ENCODE measurements at places on chromosomes 6 and 20.
A peak's percentile ranks its signal among the peaks of the same experiment; 100 is the strongest.

- no peak for DNase-seq
These were observed 120.4 kb downstream of the CDH26 start for GRCh38 chr20:60078351-60079250.

DNA sequence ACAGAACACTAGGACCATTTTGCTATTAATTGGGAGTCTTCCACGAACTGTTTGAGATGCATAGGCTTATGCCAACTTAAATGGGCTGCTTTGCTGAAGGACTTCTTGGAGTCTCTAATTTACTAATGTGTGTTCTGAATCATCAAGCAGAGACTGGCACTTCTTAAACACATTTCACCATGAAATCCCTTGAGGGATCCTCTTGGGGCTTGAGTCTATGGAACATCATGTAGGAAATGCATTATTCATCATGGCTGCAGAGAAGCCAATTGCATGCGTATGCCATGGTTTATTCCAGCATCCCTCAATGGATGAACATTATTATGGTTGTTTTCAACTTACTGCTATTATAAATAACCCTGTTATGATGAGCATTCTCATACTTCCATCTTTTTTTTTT is 73.4 kb downstream of the FGD2 start:
- no peak for DNase-seq

- no peak for DNase-seq
These were observed 68.5 kb downstream of the ELOVL5 start for GRCh38 chr6:53280207-53280606.

GRCh38 chr20:10040070-10040975 is 5.5 kb downstream of the ANKEF1 start:
- DNase-seq, result no peak

DNA sequence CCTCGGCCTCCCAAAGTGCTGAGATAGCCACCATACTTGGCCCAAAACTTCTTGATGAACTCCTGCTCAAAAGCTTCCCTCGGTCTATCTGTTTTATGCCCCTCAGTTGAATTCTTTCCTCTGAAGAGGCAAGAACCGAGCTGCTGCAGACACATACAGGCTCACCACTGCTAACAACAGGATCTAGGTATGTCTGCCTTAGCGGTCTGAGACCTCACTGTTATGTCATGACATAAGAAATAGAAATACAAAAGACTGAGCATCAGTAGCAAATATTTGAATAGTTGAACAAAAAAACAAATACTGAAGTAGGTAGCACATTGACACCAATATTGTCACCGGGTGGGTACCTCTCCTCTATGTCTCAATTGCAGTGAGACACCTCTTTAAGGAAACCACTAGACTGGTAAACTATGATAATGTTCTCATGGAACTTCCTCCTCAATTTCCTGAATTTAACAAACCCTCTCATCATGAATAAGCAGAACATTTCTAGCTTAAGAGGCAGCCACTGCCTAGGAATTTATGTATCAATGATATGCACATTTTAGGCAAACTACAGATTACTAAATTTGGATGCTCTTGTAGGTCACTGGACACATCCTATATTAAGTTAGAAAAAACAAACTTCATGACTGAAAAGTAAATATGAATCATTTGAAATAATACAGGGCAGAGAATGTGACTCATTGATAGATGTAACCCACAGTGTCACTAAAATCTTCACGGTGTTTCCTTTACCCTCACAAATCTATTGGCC is 9.4 kb upstream of the STXBP5 start:
- DNase-seq, result no peak

- DNase-seq, result no peak
These were observed 379.5 kb upstream of the SULF2 start for GRCh38 chr20:48164566-48165400.

DNA sequence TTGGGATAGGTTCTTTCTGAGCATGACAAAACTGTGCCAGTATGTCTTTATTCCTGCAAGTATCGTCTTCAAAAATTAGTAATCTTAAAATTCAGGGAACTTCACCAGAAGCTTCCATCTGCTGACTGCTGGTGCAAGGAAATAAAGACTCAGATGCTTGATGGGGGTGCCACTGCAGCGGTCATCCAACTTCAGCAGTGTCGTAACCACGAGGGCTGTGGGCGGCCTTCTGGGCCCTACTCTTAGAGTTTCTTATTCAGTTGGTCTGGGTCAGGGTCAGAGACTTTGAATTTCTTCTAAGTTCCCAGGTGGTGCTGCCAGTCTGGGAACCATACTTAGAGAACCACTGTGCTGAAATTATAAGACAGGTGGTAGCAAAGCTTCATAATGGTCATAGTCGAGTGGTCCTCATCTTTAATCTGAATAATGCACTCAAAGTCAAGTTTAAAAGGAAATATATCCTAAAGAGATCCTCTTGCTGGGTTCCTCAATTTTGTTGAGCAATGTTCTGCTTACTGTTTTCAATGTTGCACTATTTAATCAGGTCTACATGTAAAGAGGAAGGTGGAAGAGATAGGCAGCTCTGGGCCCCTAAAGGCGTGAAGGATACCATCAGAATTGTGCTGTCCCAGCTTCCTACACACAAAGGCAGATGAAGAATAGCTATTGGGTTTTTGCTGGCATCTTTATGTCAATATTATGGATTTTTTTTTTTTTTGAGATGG is 165.4 kb upstream of the GMDS start:
- DNase-seq, result no peak

DNA sequence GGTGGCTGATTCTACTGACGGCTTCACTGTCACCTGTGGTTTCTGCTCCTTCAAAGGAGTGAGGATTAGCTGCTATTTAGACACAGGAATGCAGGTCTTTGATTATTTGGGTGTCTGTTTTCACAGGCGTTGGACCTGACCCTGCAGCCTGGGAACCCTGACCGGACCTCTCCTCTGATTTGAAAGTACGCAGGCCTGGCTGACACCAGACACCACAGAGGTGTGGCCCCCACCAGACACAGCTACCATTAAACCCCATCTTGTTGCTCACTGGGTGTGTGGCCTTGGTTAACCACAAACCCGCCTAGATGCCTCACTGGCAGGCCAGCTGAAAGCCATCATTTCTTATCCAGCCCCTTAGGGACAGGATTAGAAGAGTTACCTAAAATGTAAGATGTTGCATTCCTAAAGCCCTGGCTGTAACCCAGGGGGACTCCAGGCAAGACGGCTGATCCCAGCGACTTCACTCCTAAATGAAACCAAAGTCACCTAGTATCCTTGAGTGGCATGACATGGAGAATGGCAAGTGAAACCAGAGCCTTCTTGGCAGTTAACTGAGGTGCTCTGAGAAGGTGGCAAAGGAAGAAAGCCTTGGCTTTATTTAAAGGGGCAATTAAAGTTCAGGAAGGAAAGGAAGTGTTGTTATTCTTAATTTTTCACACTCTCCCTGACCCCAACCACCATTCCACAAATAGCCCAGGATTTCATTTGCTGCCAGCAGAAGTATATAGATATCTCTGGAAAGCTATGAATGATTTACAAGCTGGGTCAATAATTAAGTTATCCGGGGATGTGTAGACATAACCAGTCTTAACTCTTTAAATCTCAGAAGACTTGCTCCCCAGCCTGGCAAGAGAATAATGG is 169.9 kb downstream of the QRSL1 start:
- no peak for DNase-seq

DNA sequence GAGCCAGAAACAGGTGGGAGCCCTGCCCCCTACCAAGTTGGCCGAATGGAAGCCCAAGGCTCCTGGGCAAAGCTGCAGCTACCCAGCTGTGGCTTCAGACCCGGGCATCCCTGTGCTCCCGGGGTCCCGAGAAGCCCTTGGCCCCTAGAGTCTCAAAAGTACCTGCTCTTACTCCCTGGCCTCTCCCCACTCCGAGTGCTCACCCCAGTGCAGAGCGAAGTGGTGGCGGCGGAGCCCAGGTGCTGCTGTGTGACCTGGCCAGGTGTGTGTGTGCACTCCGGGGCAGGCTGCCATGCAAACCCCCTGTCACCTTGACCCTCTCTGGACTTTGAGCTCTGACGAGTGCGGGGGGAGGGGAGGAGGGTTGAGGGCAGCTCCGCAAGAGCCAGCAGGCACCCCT is 493.8 kb upstream of the MANEA start:
- no peak for DNase-seq

DNA sequence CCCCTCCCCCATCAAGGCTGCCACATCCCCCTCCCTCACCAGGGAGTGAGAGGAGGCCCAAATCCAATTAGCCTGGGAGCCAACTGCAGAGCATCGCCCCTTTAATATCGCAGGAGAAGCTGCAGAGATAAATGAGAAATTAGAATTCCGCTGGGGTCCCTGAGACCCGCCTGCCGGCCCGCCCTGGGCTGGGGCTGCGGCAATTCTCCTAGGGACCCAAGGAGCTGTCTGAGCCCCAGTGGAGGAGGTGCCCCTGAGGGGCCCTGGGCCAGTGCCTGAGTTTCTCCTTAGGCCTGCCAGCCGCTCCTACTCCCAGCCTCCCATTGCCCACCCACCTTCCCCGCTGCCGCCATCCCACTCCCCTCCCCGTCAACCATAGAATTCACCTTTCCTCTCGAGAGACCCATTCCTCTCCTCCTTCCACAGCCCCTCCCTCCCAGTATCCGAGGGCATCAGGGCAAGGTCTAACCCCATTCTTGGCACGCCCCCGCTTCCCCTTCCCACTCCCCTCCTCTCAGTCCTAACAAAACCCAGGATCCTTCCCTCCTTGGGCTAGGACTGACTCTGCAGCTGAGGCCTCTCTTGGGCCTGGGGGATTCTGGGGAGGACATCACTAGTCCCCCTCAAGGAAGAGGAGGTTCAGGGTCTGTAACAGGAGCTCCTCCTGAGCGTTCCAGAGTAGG is 20.0 kb upstream of the CDH22 start:
- DNase-seq, result no peak

DNA sequence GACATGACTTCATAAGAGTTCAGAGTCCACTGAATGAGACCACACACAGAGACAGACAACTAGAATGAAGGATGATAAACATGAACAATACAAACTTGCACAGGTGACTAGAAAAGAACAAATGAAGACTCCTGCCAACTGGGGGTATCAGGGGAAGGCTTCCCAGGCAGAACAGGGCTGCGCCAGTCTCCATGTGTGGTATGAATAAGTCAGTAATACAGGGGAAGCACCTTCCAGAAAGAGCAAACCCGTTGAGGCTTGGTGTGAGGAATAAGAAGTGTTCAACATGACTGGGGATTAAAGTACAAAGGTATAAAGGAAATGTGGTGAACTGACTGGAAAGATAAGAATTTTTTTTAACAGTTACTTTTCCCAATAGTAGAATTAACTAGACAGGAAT is 3.7 kb upstream of the SLC17A2 start:
- DNase-seq, result no peak

DNA sequence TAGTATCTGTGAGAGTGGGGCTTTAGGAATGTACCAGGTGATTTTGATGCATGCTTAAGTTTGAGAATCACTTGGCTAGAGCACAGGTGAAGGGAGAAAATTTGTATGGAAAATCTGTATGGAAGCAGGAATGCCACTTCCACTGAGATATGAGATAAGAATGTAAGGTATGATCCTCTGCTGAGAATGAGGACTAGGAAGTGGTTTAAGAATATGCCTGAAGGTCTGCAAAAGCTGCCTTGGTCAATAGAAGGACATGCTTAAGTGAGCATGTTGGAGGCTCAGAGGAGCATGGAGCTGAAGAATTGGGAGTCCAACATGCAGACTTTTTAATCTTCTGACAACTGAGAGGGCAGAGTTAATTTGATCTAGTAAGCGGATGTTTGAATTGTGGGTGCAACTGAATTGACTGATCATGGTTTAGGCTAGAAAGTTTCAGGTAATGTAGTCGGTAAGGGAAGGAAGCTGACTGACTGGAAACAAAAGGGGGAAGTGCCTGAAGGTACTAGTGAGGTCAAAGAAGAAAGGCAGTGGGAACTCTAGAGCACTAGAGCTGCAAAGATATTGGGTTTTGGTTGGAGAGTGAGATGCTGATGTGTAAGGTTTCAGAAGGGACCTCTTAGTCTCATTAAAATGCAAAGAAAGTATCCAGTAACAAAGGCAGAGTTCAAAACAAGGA is 28.6 kb upstream of the NOTCH4 start:
- DNase-seq, result no peak

DNA sequence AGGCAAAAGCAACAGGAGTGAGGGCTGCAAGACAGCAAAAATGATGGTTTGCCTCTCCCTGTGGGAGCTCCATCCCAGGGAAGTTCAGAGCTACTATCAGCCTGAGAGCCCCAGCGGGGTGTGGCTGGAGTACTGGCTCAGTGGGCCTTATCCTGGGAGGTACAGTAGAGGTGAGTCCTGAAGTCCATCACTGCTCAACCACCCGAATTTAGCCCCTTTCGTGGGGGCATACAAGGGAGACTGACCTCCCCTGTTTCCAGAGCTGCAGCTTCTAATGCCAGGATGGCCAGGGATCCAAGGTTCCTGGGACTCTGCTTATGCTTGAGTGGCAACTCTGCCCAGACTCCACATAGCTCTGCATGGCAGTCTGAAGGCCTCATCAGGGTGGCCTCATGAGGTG is 617.8 kb downstream of the MMUT start:
- no peak for DNase-seq

GRCh38 chr20:24960861-24961260 is 11.8 kb downstream of the CST7 start:
- no peak for DNase-seq

DNA sequence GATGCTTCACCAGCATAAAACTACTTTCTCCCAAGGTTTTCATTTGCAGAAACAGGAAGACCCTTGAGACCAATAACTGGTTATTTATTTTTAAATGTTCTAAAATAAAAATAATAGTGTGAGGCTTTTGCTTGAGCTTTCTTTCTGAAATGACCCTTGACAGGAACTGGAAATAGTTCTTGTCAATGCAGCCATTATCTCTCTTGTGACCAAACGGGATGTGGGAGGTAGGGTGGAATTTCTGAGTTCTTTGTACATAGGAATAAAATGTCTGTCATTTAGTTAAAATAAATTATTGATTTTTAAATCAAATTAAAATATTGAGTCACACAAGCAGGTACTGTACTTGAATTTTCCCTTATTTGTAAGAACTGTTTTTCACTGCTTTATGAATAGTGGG is 110.2 kb upstream of the CCN2 start:
- DNase-seq, result no peak

GRCh38 chr20:11769825-11770224 is 147.9 kb upstream of the BTBD3 start:
- no peak for DNase-seq

GRCh38 chr20:36064658-36065426 is 89.7 kb upstream of the EPB41L1 start:
- peak; percentile 94 for DNase-seq

GRCh38 chr6:90040931-90041330 is 146.7 kb downstream of the GJA10 start:
- DNase-seq, result no peak

DNA sequence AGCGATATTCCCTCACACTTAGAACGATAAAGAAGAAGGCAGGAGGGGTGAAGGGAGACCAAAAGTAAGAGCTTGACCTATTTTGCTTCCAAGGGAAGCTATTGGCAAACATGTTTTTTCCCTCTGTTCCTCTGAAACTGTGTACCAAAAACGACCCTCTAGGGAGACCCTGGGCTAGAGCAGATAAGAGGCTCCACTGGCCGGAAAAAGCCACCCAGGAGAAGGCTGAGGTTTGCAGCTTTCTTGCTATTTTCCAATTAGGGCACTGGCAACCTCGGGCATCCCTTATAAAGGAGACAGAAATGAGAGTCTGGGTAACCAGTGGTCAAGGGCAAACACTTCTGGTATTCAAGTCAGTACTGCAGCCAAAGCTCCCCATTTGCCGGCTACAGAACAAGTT is 168.0 kb downstream of the KIF16B start:
- DNase-seq, result no peak

GRCh38 chr6:167127785-167128531 is 5.1 kb downstream of the CCR6 start:
- no peak for DNase-seq

Measured in activated CD4-positive, alpha-beta T cell treated with anti-CD3 and anti-CD28 coated beads for 24 hours (primary cell).